ENCODE measurements at places on chromosomes 5 and 9.

GRCh38 chr9:124453586-124454191, 3.4 kb downstream of the ADGRD2 start:
- no peak for DNase-seq

- DNase-seq = no peak
Measured at GRCh38 chr5:142306077-142306502, 18.7 kb downstream of the SPRY4 start.

GRCh38 chr5:83026930-83027687, 50.1 kb downstream of the TMEM167A start:
- DNase-seq = no peak

GRCh38 chr9:79604149-79604548, 32.4 kb downstream of the TLE4 start:
- no peak for DNase-seq

- DNase-seq = no peak
Measured at GRCh38 chr5:143871672-143872071, 59.7 kb downstream of the HMHB1 start.

DNA sequence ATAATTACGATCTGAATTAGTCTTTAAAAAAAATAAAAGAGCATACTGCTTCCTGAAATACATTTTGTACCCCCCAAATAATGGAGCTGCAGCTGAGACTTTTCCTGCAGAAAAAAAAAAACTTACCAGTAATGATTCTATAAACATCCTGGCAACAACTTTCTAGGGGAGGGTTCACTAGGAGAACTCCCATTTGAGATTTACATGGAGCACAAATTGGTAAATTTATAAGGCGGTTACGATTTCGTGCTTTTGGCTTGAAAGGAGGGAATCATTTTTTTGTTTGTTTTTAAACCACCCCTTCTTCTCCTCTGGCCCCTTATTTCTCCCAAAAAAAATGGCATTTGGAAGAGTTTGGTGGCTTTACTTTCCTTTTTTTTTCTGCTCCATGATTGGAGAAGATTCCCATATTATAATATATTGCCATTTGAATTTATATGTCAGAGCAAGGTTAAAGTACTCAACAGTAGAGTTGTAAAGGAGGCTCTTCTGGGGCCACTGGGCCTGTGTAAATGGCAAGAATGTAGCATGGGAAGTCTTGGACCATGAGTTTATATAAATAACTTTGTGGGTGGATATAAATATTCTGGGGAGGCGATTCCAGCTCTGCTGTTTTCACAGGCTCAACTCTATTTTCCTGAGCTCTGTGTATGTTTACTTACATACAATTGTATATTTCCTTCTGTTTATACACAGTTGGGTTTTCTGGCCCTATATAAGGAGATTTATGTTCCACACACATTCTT, 159.9 kb downstream of the CSNK1G3 start:
- no peak for DNase-seq

DNA sequence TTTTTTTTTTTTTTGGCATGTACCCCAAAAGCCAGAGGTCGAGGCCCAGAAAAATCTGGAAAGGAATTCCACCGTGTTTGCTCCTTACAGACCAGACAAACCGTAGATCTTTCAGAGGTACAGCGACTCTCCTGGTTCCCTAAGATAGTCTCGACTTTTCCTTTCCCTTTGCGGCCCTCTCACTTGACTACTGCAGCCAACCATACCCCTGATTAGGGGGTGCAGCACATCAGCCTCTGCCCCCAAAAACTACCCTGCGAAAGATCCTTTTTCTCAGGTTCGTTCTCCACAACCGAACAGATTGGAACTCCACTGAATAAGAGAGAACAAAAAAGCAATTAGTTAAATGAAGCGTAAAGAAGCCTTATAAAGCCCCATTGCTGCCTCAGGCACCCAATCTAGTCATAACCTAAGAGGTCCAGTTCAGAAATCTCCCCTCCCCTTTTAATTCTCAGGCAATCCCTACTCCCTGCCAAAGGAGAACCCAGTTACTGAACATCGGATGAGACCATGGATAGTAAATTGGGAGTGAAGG, 379 bp upstream of the TICAM2 start:
- DNase-seq = no peak

DNA sequence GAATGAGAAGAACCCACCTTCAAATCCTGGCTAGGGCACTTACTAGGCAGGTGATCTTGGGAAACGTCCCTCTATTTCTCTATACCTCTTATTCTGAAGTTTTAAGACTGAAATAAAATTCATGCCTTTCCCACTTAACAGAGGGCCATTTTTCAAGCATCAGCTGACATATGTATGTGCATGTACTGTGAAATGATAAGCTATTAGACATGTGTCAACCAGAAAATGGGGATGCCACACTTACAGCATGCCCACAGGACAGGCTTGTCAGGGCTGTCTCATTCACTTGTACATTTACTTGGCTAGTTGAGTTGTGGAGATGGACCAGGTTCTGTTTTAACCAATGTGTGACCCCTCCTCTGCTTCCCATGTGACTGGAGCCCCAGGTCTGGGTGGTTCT, 78.5 kb downstream of the C9orf152 start:
- DNase-seq = no peak

- DNase-seq = no peak
Measured at GRCh38 chr5:160311491-160312133, 752 bp downstream of the CCNJL start.

DNA sequence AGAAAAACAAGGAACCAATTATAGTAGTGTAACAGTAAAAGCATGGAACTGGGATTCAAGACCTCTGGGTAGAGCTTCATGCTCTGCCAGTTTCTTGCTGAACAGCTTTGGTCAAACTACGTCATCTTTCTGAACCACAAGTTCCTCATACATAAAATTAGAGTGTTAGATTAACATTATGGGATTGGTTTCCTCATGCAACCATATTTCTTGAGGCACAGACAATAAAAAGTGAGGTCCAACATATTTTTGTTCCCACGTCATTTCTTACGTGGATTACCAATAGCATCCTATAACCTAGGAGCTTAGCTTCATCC, 354.8 kb downstream of the TMEM232 start:
- no peak for DNase-seq

DNA sequence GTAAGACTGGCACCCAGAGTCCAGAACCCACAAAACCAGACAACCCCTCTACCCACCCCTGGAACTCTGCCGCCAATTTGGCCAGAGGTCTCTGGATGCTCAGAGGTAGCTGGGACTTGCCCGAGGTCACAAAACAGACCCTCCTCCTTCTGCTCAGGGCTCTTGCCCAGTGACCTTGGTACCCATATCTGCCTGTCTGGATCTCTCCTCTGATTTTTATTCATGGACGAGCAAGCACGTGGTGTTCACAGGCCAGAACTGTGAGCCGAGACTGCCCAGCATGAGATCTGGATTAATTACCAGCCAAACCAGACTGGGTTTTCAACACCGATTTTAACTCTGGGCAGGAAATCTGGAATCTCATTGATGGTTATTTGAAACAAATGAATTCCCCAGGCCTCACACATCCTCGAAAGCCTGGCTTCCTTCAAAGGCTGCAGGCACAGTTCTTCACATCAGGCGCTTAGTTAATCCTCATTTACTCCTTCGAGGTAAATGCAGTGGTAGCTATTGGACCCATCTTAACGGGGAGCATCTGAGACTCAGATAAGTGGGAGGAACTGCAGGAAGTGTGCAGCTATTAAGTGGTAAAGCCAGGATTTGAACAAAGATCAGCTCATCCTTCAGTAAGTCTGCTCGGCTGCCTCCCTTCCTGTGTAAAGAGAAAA, 21.4 kb downstream of the COL27A1 start:
- DNase-seq = no peak

DNA sequence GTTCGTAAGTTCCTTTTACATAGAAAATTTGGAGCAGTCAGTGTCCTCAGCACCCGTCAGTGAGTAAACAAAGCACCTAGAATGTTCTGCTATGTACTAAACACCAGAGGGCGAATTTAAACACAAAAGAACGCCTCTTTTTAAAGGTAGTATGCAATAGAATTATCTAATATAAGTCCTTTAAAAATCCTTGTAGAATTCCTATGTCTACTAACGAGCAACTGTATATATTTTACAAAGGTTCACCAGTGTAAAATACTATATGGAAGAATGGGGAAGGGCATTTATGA, 499 bp upstream of the TMEM232 start:
- no peak for DNase-seq

DNA sequence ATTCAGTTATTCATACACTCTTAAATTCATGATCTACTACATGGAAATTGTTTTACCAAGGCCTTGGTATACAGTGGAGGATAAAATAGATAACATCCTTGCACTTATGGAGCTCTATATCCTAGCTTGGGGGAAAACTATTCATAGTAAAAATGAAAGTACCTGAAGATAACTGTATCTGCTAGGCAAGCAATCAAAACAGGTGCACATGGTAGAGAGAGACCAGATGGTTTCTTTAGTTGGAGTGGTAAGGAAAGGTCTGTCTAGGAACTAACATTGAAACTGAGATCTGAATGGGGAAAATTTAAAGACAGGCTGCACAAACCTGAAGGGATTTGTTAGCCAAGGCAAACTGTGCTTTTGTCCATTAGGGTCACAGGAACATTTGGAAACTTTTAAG, 11.1 kb upstream of the SLCO4C1 start:
- no peak for DNase-seq

GRCh38 chr5:172721455-172722326, 49.3 kb downstream of the DUSP1 start:
- no peak for DNase-seq

- no peak for DNase-seq
Measured at GRCh38 chr9:7554699-7555098, 244.9 kb downstream of the DMAC1 start.

DNA sequence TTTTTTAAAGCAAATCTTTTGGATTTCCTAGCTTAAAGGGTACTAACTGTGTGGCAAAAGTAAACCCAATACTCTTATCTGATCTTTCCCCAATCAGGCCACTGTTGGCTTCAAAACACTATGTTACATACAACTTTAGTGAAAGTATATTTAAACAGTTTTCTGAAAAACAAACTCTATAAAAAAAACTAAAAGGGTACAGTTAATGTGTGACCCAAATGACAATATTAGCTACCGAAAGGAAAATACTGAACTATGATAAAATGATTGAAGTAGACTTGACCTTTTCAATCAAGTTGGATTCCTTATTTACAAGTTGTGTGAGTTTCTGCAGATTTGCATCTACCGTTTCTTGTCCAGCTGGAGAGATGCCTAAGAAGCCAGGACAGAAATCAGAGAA, 5.8 kb downstream of the MTX3 start:
- no peak for DNase-seq

DNA sequence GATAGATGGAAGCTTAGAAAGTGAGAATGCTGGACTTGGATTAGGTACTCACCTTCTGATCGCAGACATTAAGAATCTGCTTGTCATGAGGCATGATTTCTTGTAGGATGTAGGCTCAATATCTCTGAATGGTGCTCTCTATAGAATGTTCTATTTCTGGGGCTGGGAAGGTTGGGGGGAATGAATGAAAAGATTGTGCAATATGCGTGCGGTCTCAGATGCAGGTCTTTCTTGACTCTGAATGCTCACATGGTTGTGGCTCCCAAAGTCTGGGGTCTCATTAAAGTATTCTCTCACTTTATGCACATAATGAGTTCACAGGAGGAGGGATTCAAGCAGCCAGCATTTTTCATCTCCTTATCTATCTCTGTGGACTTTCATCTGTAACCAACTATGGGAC, 482.0 kb upstream of the CD180 start:
- DNase-seq = no peak

DNA sequence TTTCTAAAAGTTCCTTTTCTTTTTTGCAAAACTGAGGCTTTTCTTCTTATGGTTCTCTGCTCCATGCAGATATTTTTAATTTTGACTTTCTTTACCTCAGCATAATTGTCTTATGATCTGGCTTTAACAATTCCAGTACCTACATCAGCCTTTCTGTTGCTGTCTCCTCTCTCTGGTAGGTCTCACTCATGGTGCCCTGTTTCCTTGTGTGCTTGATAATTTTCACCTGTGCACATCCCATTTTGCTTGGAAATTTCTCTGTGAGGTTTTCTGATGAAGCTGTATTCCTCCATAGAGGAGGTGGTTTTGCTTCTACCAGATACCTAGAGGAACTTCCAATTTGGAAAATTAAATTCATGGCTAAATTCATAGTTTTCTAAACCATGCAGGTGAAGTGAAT, 2.3 kb upstream of the HSD17B3 start:
- no peak for DNase-seq

- peak; percentile 33 for DNase-seq
Measured at GRCh38 chr5:72378639-72379289, 58.6 kb downstream of the PTCD2 start.

DNA sequence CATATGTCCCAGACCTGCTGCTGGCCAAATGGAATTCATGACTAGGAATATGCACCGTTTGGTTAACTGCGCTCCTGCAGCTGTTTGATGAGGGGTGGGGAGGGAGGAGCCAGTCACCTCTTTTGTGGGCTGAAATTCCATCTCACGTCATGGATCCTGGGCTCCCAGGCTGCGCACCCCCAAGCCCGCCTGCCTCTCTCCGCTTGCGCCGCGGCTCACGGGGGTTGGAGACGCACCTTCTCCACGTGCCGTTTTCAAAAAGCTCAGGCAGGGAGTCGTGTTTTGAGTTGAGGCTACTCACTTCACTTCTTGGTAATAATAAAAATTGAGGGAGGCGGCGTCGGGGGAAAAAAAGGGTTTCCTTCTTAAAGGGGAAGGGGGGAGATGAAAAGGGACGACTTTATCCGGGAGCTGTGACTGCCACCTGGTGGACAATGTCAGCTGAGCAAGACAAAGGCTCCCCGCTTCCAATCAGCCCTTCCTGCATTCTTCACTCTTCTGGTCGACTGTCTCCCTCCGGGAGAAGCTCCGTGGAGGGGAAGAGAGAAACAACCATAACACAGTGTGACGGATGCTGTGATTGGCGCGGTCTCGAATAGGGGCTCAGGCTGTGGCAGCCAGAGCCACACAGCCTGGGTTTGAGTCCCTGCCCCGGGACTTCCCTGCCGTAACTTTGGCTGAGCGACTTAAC, 15.9 kb upstream of the C5orf47 start:
- DNase-seq = peak; percentile 91
